ENCODE measurements at places on chromosomes 3 and 15. TPM values are rescaled to one million over a fixed set of nuclear protein-coding genes. Genes with fewer than 3 reads are reported as not detected.

CD86 gene
- 1.2 TPM for total RNA-seq

MASP1 gene
- 22.8 TPM for total RNA-seq

COL6A5 gene
- under 0.01 TPM for total RNA-seq

PPP1R14D gene
- not detected for total RNA-seq

MME gene
- total RNA-seq = 4.1 TPM

AGTR1 gene
- total RNA-seq = 0.41 TPM

LMAN1L gene
- total RNA-seq = not detected

LDHAL6B gene
- total RNA-seq = not detected

All from frontal cortex (tissue), 4 donors.